ENCODE measurements at places on chromosomes 6 and 20.

GRCh38 chr20:20173254-20173653 is 120.9 kb downstream of the CFAP61 start:
- no peak for DNase-seq

DNA sequence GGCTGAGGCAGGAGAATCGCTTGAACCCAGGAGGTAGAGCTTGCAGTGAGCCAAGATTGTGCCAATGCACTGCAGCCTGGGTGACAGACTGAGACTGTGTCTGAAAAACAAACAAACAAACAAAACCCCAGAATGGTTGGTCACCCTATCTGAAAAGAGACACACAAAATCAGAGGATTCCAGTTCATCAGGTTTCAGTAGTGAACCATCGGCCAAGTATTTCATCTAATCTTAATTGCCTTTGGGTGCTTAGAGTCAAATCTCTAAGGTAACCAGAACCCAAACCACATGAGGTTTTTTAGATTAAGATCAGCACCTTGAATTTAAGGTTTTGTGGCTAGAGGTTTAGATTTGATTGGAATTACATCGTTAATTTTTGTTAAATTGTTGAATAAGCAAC is 8.3 kb upstream of the ZBTB2 start:
- no peak for DNase-seq

- no peak for DNase-seq
These were observed 106.8 kb upstream of the PREP start for GRCh38 chr6:105509506-105510331.

- DNase-seq = no peak
These were observed 31.1 kb upstream of the F13A1 start for GRCh38 chr6:6351511-6352025.

DNA sequence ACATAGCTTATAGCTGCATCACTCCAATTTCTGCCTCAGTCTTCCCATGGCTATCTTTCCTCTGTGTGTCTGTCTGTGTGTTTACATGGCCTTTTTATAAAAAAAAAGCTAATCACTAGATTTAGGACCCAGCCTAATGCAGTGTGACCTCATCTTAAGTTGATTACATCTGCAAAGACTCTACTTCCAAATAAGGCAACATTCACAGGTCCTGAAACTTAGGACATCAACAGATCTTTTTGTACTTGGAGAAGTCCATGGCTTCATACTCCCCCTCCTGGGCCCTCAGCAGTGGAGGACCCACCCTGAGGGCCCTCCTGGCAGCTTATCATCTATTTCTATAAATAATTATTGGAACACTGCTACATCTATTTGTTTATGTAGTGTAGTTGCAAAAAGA is 146.1 kb downstream of the LMBRD1 start:
- DNase-seq = no peak

GRCh38 chr20:32828029-32828680 is 8.4 kb downstream of the MAPRE1 start:
- DNase-seq = no peak

DNA sequence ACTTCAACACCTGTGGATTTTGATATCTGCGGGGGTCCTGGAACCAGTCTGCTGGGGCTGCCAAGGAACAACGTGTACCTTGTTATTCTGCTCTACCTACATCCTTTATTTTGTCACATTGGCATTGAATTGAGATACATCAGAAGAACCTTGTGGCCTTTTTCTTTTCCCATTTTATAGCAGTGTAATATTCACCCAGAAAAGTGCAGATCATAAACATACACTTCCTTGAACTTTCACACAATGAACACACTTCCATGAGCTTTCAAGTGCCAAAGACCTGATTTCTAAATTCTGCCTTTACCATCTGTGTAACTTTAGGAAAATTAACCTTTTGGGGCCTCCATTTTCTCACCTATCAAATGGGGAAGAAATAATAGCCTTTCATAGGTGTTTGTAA is 29.9 kb upstream of the RREB1 start:
- no peak for DNase-seq

DNA sequence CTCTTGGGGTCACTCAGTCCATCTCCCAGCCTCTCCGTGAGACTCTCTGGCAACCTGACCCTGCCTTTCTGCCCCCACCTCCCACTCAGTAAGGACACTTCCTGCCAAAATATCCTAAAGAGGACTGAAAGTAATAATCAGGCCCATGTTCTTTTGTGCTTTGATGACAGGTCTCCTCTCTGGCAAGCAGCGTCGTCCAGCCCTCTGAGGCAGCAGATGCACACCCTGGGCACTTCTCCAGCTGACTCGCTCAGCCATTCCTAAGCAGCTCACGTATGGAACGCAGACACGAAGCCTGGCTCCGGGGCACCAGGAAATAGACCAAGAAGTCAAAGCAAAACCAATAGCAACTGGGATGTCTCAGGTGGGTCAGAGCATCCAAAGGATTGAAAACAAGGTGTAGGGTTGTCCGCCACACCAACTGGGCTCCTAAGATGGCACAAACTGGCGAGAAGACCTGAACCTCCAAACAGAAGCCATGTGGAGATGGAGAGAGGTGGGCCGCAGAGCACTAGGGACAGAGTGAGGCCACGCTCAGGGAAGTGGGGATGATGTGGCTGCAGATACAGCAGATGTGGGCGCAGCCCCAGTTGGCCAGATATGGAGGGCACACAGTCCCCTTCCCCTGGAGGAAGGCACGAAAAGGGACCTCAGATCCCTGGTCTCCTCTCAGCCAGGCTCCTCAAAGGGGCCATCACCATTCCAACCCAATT is 99.3 kb downstream of the PRND start:
- peak; percentile 75 for DNase-seq

GRCh38 chr20:48901326-48901725 is 20.2 kb upstream of the ARFGEF2 start:
- no peak for DNase-seq

DNA sequence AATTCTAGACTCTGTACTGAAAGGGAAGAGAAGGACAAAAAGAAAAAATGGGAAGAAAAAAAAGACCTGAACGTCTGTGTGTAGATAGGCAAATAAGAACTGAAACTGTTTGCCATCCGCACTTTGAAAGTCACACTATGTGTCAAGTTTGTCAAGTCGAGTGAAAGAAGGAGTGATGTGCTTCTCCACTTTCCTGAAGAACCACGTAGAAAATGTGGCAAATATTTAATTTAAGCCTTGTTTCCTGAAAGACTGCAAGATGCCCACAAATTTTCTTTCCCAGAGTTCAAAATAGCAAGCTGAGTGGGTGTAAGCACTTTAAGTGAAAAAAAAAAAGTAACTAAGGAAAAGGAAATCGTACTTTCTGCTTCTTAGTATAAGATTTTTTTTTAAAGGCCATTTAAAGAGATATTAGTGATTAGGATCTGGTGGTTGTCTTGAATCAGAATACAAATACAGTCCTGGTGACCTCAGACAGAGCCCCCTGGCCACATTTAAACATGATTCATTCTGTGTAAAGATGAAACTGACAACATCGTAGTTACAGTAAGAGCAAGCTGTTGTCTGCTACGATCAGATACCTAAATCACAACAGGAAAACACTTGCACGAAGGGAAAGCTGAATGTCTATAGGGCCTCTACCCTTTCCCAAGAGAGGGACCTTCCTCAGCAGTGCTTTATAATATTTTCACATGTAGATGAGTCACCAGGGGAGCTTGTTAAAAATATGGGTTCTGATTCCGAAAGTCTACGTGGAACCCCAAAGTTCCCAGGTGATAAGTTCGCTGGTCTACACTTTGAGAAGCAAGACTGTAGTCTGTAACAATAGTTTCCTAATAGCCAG is 102.3 kb downstream of the HIVEP2 start:
- no peak for DNase-seq

DNA sequence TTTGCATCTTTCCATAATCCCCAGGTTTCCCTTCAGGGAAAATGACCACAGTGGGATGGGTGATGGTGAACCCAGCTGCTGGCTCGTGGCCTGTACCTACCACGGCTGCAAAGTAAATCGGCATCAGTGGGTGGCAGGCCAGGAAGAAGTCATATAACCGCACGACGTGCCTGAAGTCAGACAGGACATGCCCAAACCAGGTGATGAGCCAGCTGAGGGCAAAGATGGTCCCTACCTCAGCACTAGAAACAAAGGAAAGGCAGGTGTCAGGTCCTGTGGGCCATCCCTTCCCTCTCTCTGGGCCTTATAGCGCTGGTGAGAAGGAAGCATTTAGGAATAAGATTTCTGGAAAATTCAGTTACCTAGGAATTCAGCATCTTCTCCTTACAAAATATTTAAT is 22.2 kb downstream of the TBC1D20 start:
- DNase-seq = no peak

DNA sequence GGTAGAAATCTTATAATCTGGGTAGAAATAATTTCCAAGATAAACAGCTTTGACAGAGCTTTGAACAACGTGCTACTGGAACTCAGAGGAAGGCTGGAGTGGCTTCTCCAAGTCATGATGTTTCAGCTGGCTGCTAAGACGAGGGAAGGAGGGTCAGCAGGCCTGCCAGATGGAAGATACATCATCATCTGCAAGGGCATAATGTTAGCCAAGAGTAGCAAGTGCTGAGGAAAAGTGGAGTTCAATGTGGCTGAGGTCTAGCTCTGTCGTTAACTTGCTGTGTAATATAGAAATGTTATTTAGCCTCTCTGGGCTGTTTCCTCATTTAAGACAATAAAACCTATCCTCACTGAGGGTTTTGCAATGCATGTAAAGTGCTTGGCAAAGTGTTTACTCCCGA is 35.1 kb downstream of the RGS17 start:
- DNase-seq = no peak

DNA sequence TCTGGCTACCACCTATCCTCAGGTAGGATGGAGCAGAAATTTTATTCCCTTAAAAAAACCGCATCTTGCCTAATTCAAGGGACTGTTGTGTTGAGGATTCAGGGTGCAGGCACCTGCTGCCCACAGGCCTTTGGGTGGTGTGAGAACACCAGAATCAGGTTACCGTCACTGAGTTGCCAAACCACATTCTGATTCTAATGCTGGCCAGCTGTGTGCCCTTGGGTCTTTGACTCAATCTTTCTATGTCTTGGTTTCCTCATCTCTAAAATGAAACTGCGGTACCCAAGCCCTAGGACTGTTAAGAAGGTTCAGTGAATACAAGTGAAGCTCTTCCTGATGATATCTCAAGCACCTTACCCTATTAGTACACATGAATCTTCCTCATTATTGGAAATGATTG is 827.3 kb downstream of the DHX35 start:
- DNase-seq = no peak

GRCh38 chr6:155340464-155341129 is 26.3 kb upstream of the TFB1M start:
- DNase-seq = no peak

- DNase-seq = no peak
These were observed 95.6 kb upstream of the FOXC1 start for GRCh38 chr6:1514078-1514477.

DNA sequence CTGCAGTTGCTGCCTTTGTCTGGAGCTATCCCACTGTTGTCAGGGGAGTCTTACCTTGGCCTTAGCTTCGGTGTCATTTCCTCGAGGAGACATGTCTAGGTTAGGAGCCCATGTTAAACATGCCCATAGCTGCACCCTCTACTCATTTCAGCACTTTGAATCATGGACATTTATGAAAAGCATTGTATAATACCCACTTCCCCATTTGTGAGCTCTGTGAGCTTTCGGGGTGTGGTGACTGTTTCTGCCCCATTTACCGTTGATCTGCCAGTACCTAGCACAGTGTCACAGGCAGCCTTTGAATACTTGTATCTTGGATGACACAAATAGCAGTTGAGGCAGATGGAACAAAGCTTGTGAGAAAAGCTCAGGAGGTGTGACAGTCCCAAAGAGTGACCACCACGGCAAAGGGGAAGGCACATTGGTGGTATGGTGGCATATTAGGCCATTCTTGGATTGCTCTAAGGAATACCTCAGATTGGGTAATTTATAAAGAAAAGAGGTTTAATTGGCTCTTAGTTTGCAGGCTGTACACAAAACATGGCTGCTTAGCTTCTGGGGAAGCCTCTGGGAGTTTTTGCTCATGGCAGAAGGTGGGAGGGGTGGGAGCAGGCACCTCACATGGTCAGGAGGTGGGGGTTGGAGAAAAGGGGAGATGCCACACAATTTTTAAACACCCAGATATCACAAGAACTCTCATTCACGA is 42.0 kb downstream of the JARID2 start:
- no peak for DNase-seq

DNA sequence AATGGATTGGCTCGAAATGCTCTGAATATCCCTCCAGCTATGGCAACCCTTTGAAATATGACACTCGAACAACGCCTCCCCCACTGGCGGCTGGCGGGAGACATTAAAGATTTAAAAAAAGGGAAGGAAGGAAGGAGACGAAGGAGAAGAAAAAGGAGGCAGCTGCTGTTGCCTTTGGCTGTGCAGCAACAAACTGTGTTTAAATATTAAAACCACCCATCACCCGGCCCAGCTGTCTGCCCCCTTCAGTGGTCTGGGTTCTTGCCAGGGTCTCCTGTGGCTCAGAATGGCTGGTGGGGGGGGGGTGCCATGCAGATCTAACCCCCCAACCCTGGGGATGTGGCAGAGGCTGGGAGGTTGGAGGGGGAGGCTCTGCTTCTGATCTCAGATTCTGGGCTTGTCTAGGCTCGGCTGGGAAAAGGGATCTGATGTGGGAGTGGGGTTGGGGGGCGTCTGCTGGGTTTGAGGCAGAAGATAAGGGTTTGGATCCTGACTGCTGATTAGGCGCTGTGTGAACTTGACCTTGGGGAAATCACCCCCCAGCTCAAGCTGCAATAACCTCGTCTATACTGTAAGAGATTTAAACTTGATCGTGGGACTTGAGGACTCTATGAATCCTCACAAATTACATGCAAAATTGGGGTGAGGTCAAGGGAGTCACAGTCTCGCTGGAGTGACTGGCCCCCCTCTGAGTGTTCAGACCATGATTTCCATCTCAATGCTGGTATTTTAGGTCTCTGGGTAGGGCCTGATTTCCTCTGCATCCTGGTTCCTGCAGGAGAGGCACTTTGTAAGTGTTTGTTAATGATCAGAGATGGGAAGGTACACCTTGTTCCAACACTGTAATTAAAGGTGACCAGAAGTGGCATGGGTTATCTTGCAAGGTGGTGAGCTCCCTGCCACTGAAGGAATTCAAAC is 40.3 kb upstream of the BLCAP start:
- no peak for DNase-seq

GRCh38 chr20:12893019-12893418 is 115.8 kb upstream of the SPTLC3 start:
- DNase-seq = no peak

- no peak for DNase-seq
These were observed 396.7 kb downstream of the HACE1 start for GRCh38 chr6:104462811-104463599.

DNA sequence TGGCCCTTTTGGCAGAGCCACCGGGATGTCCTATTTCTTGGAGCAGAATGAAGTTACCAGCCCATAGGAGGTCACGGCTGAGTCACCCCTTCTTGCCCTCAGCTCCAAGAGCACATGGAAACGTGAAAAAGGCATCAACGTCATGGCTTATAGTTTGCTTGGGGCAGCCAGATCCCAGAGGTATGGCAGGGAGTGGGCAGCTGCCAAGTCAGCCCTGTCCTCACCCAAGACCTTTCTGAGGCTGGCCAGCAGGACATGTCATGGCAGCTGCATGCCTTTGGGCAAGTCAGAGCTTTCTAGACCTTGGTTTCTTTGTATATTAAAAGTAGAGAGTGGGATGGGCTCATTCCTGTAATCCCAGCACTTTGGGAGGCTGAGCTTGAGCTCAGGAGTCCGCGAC is 8.2 kb upstream of the MDFI start:
- no peak for DNase-seq

Data from midbrain (tissue), 1 donor.